T follicular helper cell (primary cell): ENCODE measurements at places on chromosomes 4 and X.

DNA sequence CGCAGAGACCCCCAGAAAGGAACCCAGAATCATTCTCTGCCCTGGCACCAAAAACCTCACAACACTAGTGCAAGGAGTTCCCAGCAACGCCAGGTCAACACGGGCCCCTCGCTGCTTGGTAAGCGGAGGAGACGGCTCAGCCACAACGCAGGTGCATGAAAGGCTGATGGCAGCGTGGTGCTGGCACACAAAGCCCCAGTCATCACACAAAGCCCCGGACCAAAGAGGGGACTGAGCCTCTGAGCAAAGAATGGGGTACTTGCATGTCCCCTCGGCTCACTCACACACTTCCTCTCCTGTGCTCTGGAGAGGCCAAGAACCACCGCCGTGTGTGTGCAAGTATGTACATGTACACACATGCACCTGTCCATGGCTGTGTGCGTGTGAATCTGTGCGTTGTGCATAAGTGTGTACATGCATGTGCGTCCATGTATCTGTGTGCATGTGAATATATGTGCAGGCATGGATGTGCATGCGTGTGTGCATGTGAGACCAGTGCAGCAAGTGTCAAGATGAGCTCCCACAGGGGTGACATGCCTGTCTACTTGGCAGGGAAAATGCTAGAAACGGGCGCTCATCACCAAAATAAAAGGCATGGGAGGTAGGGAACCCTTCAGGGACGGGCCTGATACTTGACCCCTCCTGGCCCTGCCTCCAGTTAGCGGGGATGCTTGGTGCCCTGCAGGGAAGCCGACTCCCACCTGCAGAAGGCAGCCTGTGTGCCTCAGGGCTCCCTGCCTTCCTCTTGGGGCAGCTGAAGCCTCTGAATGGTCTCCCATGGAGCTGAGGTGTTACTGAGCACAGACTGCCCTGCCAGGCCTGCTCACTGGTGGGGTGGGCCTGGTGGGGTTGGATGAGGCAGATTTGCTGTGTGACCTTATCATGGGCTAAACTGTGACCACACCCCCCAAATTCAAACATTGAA is 60.4 kb downstream of the ZFYVE28 start:
- no peak for DNase-seq

GRCh38 chr4:14644580-14645282 is 357.6 kb upstream of the CPEB2 start:
- DNase-seq = no peak

- no peak for DNase-seq
Observed at GRCh38 chr4:7416745-7417432, 17.8 kb downstream of the PSAPL1 start.

GRCh38 chrX:39982948-39983347 is 114.8 kb downstream of the BCOR start:
- DNase-seq = no peak

DNA sequence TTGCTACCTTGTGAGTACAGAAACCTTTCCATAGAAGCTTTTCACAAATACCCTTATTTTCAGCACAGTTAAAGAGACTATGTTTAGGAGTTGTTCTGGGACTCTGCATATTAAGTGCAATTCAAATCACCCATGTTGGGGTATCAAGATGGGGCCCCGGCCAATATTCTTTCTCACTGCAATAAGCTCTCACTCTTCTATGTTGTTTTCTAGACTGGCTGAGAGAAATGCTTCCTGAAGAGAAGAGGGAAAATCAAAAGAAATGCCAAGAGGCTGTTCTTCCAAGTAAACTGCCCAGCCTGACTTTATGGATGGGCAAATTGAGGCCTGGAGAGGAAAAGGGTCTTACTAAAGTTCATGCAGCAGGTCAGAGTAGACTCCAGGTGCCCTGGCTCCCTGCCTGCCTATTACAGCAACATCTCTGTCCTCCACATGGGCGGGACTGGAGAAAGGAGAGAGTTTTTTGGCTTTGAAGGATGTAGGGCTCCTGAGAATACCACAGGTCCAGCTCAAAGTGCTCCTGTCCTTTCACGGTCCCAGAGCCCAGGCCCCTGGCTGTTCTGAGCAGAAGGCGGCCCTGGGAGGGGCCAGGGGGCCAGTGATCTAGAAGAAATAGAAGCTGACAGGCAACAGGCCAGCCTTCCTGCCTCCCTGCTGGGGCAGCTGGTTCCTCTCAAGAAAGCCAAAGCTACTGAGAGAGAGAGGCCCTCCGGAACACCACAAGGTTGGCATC is 745 bp upstream of the IQSEC2 start:
- no peak for DNase-seq

DNA sequence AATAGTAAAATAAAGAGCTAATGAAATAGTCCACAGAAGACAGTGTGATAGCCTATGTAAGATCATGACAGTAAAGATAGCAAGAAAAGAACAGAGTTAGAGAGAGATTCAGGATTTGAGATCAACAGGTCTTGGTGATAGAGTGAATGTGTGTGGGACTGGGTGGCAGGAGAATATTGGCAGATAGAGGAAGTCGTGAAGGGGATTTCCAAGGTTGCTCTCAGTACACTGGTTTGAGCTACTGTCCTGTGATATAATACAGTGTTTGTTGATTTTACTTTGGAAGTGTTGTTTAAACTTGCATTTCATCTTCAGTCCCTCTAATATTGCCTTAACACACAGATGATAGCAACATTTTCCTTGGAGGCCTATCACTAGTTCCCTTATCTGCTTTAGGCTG is 44.1 kb downstream of the DTHD1 start:
- DNase-seq = no peak

- no peak for DNase-seq
Observed at GRCh38 chr4:119657111-119657611, 28.6 kb upstream of the PDE5A start.

- no peak for DNase-seq
Observed at GRCh38 chrX:24391843-24392242, 31.4 kb downstream of the SUPT20HL1 start.

DNA sequence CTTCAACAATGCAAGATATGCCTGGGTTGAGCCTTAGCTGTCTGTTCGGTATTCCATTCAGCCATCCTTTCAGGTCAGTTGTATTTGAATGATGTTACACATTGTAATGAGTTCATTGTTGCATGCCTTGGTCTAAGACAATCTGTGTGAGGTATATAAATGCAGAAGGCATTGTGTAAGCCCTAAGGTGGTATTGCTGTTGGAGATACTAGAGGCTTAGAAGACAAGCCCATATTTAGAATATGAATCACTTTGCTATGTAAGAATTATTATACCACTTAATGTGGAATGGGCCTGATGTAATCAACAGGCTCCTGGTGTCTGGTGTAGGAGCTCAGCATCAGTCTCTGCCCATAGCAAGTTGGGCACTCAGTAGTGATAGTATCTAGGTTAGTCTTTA is 473.4 kb upstream of the GNPDA2 start:
- DNase-seq = no peak

GRCh38 chr4:2258091-2259035 is 3.5 kb downstream of the MXD4 start:
- no peak for DNase-seq

- no peak for DNase-seq
Observed at GRCh38 chr4:20356565-20356964, 104.9 kb downstream of the SLIT2 start.

- no peak for DNase-seq
Observed at GRCh38 chr4:2292646-2293108, 30.8 kb upstream of the MXD4 start.

DNA sequence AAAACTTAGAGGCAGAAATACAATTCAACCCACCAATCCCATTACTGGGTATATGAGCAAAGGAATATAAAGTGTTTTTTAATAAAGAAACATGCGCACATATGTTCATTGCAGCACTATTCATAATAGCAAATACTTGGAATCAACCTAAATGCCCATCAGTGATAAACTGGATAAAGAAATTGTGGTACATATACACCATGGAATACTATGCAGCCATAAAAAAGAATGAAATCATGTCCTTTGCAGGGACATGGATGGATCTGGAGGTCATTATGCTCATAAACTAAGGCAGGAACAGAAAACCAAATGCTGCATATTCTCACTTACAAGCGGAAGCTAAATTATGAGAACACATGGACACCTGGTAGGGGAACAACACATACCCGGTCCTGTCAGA is 807.7 kb upstream of the INTU start:
- DNase-seq = no peak

DNA sequence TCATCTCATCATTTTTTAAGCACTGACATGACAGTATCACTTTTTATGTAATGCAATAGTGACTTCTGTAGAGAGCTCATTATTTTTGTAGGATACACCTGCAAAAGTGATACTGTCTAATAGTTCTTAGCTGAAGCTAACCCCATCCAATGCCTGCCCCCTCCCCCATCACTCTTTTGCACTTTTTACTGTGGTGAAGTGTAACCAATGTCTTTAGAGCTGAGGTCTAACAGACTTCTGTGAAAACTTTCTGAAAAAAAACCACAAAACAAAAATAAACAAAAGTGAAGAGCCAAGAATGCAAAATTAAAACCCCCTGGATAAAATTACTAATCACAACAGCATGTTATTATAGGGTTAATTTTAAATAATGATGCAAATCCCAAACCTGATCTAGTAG is 301.1 kb downstream of the ANK2 start:
- DNase-seq = no peak

DNA sequence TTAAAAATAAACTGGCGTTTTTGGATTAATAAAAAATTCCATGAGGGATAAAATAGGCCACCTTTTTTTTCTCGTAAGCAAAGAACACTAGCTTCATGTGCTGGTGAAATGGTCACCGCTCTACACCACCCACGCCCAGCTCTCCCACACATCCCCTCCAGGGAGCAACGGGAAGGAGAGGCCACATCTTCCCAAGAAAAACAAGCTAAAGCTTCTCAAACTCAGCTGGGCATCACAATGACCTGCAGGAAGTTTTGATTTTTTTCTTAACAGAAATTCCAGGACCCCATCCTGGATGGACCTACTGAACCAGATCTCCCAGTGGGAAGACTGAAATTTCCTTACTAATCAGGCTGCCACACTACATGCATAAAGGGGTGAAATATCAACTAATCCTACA is 9.8 kb downstream of the TSPAN5 start:
- DNase-seq = no peak

DNA sequence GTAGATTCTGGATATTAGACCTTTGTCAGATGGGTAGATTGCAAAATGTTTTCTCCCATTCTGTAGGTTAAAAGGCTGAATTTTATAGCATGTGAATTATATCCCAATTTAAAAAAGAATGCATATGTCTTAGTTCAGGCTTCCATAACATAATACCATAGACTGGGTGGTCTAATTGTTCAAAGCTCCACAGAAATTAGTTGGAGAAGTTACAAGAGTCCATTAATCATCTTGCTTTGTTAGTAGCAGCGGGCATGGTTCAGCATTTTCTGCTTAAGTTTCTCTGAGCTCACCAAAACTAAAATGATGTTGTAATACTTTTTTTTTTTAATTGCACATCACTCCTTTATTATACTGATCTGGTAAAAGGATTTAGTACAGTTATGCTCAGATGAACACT is 1.8 kb downstream of the PGAM4 start:
- DNase-seq = no peak

- DNase-seq = no peak
Observed at GRCh38 chrX:131365766-131366165, 76.7 kb upstream of the IGSF1 start.

- DNase-seq = no peak
Observed at GRCh38 chrX:40168480-40169011, 70.8 kb upstream of the BCOR start.

- DNase-seq = no peak
Observed at GRCh38 chr4:105619188-105619931, 66.9 kb downstream of the ARHGEF38 start.

DNA sequence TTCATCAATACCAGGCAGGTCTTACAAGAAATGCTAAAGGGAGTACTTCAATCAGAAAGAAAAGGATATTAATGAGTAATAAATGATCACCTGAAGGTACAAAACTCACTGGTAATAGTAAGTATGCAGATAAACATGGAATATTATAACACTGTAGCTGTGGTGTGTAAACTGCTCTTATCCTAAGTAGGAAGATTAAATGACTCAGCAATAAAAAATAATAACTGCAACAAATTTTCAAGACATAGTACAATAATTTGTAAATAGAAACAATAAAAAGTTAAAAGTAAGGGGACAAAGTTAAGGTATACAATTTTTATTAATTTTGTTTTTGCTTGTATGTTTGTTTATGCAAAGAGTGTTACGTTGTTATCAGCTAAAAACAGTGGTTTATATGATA is 43.7 kb upstream of the DACH2 start:
- no peak for DNase-seq

DNA sequence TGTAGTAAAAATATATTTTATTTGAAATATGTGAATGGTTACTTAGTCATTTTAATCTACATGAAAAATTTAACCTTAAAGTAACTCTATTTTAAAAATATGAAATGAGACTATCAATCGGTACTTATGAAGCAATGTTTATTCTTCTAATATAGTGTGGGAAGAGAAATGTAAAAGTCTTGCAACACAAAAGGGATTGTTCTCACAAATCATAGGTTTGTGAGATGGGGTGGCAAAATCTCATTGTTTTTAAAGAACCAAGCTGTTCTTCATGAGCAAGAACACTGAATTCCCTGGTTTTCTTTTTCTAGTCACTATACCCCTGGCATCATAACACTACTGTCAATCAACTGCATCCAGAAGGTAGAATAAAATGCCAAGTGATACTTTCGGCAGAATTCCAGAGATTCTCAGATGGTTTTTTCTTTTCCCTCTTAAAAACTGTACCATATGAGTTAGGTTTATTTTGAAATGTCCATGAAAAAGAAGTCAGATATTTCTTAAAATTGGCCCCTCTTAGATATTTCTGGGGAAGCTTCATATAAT is 52.2 kb downstream of the SNCA start:
- DNase-seq = no peak

- no peak for DNase-seq
Observed at GRCh38 chr4:3299976-3300671, 7.3 kb downstream of the RGS12 start.
